T-helper 2 cell treated with Interferon-gamma antibody and Interleukin-4, amounts not matched to agents 5 μg/mL and 100 μg/mL, for 36 hours (primary cell): ENCODE measurements at places on chromosomes 7 and 10.

DNA sequence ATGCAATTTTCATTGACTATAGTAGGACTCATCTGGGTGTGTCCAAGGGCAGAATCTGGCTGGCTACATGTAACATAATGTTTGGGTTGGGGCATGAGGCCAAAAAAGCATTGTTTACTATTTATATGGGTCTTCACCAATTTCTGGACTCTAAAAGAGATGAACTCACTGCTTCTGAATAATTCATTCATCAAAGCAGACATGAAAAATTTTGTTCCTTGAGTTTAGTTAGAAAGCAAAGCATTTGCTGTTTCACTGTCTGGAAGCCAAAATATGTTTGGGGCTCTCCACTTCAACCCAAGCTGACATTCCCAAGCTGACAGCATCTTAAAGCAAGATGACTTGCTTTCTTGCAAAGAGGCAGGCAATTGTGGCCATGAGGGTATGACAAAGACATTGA is 670.6 kb downstream of the SUGCT start:
- DNase-seq: no peak

GRCh38 chr10:86170255-86171108 is 196.1 kb downstream of the GRID1 start:
- no peak for DNase-seq

DNA sequence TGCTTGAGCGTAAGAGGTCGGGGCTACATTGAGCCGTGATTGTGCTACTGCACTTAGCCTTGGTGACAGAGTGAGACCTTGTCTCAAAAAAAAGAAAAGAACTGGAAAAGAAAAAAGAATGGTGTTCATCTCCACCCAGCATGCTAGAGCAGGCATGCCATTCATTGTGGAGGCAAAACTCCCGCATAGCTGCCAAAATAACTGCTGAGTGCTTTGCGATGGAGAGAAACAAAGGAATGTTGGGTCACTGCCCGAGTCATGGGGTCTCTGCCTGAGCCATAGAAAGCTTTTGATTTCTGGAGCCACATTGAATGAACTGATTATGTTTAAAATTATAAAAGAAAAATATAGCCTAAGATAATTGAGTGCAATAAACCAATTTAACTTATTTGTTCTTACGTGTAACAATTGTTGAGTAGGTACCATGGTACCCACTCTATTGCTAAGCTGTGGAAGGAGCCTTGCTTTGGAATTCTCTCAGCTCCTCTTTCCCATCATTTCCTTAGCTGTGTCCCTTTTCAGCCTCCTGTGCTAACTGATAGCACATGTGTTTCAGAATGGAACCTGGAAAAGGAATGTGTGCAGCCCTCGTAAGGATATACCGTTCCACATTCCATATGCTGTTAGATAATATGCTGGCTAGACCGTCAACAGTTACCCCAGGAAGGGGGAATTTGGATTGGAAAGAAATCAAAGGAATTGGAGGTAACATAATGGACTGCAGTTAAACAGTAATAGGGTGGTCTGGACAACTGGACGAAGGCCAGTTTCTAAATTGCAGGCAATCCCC is 99.0 kb downstream of the KIAA1217 start:
- DNase-seq: no peak

DNA sequence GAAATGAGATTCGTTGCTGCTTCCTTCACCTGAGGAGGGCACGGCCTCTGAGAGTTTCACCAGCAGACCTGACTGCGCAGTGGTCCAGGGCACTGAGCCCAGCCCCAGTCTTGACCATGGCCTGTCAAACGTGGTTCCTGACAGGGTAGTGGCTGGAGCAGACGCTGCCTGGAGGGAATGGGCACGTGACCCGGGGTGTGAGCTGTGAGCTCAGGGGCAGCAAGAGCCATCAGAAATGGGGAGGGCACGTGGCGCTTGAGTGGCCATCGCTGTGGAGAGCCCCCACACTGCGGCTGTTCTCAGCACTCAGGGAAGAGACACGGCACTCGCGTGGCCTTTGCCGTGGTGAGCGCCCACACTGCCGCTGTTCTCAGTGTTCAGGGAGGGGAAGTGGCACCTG is 12.0 kb downstream of the FAM20C start:
- no peak for DNase-seq

DNA sequence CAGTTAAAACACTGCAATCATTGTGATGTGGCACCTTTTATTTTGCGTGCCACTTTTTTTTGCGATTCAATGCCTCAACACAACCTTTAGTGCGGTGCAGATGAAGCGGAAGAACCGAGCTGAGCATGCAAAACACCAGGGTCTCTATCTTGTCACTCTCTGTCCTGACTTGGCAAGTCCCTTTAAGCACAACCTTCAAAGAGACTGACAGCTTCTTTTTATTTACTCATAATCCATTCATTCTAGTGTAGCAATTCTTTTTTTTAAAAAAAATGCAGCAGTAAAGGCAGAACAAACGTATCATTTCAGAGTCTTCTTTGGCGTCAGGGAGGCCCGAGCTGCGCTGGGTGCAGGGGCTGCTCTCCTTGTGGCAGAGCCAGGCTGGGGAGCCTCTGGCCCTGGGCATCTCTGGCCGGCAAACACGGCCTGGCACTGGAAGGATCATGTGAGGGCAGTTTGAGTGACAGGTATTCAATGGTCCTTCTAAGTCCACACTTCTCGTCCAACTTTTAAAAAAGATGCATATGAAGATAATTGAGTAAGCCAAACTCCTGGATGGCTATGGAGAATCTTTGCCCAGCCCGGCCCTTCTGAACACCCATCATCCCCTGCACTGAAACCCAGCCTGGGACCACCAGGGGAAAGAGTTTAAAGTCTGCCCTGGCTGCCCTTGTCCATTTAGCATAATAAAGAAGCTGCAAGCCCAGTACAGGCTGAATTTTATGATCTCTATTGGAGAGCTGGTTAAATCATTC is 3.9 kb downstream of the PTF1A start:
- DNase-seq: no peak

GRCh38 chr7:15571301-15571878 is 9.6 kb upstream of the AGMO start:
- no peak for DNase-seq
